Stimulated activated CD4-positive, alpha-beta T cell treated with anti-CD3 and anti-CD28 coated beads, Interleukin-12 subunit alpha, Interleukin-12 subunit beta, amount 100 ng/mL, for 48 hours (primary cell): ENCODE measurements at places on chromosomes 3 and 15.

DNA sequence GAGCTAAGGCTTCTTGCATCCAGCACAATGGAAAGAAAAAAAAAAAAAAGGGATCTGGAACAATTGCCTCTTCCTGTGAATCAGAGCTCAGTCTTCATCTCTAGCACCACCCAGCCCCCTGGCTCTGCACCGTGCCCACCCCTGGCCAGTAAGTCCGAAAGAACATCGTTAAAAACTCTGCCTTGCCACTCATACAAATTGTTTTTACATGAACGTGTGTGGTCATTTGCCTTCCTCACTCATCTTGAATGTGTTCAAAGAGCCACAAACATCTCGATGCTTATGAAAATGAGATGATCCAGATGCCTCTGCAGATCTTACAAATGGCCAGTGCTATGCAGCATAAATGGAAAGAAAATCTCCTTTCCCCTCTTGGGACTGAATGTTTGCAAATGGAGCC lies 400.0 kb upstream of the PPP2R3A start:
- no peak for DNase-seq

DNA sequence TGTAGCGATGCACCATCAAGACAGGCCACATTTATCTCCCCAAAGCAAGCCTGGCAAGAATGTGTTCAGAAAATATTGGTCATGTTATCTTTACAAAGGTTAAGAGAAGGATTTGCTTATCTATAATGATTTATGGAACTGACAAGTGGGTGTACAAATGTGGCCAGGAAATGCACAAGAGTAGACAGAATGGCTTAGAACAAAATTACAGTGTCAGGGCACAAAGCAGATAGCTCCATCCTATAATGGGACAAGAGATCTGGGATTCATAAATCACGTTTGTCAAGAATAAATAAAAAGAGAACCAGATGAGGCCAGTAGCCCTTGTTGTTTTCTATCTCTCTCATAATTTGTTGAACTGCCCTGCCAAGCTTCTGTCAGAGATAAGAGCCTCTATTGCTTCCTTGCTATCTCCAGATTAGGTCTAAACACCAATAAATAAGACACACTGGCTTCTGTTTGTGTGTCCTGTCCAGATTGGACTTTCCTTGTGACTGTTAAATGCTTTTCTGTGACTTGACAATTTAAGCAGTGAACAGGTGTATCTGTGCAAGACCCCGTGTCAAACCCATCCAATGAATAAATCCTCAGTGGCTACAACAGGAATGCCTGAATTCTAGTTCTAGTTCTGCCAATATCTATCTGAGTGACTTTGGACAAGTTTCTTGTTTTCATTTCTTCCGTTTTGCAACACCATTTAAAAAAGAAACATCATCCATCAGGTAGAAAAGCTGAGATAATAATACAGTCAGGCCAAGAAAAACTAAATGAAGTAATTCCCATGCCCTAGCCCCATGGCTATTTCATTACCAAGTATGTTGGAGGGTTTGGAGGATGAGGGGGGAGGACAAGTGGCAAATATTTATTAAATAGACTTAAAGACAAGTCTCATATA lies 157.2 kb downstream of the DCLK3 start:
- DNase-seq: no peak

GRCh38 chr15:80502782-80503181 lies 98.6 kb downstream of the ARNT2 start:
- no peak for DNase-seq

DNA sequence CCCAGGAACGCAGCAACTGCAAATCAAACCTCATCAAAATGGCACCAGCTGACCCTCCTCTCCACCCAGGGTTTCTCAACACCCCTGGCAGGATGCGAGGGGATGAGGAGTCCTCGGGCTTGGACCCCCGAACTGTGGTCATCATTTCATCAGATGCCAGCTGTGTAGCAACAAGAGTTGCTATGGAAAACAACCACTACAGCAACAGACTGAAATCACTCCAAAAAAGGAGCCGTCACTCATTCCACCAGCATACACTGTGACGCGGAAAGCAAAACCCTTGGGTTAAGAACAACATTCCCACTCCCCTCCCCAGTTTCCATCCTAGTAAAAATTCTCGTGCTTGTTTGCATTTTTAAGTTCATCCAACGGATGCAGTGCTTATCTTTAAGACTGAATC lies 40.1 kb downstream of the VGLL4 start:
- DNase-seq: no peak

- DNase-seq: no peak
Observed at GRCh38 chr15:75675579-75676404, 28.1 kb downstream of the SNX33 start.

DNA sequence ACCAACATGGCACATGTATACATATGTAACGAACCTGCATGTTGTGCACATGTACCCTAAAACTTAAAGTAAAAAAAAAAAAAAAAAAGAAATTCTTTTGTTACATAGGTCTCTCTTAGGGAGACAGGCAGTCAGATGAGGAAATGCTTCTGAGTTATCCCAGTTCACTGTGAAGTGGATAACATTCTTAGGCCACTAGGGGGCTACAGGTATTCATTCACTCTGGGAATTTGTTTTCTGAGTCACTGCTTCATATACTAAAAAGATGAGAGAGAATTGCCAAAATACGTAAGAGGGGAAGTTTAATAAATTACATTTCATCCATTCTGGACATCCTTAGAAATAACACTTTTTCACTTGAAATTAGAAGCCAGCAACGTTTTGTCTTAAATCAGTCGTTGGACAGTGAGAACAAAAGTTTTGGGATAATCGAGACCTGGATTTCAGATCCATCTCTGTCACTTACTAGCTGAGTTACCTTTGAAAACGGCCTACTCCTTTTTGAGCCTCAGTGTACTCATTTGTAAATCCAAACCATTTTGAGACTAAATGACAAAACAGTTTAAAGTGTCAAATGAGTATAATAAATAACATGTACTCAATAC lies 738.4 kb upstream of the ALCAM start:
- no peak for DNase-seq

DNA sequence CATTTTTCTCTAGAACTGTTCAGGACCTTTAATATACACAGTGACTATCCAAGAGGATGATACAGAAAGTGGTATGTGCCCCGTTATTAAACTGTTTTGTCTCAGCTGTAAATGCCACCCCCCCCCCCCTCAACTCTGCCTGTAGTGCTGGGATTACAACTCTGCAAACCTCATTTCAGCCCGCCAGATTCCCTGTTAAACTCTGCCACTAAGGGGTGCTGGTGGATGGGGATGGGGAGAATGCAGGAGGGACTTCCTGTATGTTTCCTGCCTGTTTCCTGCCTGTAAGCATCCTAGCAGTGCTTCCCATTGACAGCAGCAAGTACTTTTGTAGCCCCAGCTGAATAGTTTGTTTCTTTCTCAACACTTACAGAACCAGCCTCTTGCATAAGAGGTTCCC lies 301.7 kb upstream of the RORA start:
- DNase-seq: no peak

DNA sequence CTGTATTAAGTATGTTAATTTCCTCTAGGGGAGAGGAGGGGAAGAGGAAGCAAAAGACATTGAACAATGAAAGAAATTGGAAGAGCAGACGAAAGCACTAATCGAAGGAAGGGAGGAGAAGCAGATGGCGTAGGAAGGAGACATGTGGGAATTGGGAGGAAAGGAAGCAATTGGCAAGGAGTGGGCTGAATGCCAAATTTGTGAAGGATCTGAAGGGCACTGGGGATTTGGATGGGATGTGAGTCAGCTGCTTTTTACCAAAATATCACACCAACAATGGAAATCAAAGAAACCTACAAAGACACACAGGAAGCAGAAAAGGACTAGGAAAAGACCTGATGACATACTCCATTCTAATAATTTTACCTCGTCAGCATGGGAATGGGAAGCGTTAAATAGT lies 1029.8 kb downstream of the ROBO1 start:
- DNase-seq: no peak

DNA sequence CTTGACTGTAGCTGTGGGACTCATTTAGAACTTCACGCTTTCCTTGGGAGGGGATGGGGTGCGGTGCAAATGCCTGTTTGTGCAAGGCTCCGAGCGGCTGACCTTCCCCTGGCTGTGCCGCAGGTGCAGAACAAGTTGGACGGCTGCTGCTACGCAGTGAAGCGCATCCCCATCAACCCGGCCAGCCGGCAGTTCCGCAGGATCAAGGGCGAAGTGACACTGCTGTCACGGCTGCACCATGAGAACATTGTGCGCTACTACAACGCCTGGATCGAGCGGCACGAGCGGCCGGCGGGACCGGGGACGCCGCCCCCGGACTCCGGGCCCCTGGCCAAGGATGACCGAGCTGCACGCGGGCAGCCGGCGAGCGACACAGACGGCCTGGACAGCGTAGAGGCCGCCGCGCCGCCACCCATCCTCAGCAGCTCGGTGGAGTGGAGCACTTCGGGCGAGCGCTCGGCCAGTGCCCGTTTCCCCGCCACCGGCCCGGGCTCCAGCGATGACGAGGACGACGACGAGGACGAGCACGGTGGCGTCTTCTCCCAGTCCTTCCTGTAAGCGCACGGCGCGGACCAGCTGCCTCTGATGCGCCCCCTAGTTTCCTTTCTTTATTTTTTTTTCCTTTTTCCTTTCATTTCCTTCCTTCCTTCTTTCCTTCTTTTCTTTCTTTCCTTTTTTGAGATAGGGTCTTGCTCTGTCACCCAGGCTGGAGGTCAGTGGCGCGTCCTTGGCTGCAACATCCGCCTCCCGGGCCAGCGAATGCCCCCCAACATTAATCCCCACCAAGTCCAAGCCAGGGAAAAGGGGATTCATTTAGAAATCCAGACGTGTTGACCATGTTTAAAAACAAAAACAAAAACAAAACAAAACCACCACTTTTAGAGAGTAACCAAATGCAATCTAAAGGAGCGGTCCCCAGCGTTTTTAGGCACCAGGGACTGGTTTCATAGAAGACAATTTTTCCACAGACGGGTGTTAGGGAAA lies 42.7 kb downstream of the EIF2AK4 start:
- DNase-seq: no peak

DNA sequence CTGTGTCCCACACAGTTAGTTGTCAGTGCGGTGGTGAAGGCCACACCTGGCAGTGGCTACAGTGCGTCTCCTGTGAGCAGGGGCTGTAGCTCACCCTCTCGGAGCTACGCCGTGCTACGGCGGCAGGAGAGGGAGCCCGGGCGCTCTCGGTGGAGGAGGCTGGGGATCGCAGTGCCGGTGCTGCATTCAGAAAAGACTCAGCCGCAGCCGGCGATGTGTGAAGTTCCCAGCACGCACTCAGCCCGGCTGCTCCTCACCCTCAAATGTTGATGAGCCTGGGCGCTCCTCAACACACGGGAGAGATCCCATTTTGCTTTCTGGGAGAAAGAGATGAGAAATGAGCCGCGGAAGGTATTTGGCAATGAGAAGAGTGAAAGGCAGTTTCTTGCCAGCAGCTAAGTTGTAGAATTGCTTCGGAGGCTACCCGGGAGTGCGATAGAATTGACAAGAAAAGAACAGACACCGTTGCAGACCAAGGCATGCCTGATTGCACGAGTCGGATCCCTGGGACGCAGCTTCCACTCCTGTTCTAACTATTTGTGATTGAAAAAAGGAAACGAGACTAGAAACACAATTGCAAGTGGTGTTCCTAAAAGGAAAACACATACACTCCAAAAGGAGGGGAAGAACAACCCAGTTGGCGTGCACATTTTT lies at the start of gene UNC13C:
Gene UNC13C (plus strand): TSS at position 189 of the 654 bp plus-strand sequence. CDS start 34,463 bp downstream, outside the sequence.
- DNase-seq: no peak

- no peak for DNase-seq
Observed at GRCh38 chr3:61724801-61725200, 163.4 kb downstream of the PTPRG start.

GRCh38 chr3:29333576-29333975 lies 52.7 kb downstream of the RBMS3 start:
- DNase-seq: no peak

DNA sequence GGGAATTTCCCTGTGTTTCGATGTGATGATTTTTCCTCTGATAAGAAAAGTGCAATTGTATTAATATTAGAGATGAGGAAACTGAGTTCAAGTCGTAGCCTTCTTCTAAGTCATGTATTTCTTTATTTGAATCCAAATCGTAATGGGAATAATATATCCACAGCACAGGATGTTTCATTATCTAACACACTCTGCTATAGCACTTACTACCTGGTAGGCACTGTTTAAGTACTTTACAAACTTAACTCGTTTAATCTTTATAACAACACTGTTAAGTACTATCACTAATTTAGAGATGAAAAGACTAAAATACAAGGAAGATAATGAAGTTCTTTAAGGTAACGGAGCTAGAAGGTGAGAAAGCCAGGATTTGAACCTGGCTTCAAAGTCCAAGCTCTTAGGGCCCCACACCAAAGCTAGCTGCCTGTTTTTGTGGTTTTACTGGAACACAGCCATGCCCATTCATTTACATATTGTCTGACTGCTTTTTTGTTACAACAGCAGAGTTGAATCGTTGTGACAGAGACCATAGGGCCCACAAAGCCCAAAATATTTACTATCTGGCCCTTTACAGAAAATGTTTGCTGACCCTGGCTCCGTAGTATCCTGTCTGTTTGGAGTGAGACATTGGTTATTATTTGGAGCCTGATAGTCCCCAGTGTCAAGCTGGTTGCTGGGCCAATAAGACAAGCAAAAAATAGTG lies 9.6 kb upstream of the ATP13A3 start:
- no peak for DNase-seq

DNA sequence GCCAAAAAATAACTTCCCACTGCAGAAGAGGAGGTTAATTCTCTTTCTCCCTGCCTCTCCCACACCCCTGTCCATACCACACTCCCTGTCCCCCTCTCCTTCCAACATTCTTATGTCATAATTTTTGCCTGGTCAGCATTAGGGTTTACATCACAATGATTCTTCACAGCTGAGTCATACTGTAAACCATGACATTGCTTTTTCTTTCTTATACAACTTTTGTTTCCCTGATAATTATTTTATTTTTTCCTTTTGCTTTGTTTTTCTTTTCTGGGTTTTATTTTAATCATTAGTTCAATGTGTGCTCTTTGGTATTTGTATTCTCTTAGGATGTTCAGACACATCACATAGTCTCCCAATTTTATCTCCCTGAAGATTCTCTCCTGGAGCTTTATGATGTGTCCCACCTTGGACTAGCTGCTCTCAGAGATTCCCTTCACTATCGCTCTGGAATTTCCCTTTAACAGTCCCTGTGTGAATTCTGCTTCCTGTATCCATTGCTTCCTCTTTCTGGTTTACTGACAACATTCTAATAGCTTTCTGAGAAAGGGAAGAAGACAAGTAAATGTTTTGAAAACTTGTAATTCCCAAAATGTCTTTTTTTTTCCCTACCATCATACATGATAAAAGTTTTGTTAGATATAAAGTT lies 70.7 kb downstream of the SOX2 start:
- no peak for DNase-seq

DNA sequence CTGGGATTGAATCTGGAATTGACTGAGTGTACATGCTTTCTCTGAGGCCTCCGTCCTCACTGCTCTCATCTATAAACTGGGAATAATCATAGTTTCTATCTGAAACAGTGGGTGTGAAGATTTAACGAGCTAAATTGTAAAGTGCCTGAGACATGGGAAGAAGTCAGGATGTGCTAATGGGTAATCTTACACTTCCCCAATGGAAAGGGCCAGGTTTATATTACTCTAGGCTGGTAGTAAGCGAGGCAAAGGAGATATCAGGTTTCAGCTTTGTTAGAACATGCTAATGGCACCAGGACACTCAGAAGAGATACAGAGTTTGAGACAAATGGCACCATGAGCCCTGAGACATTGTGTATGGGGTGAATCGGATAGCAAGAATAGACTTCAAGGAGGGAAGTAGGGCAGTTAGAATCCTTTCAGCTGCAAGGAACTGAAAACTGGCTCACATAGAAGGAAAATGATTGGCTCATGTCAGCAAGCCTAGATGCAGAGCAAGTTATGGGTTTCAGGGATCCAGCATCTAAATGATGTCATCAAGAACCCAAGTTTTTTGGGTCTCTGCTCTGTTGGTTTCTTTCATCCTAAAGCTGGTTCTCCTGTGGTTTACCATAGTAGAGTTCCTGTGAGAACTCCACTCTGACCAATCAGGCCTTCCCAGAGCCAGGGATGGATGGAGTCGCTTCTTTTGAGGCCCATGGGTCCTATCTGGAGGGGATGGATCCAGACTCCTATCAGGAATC lies 21.8 kb downstream of the FLNB start:
- no peak for DNase-seq
